ENCODE measurements at places on chromosomes 1 and 21.

- no peak for DNase-seq
These were observed 610.0 kb downstream of the LMO4 start for GRCh38 chr1:87938631-87939030.

GRCh38 chr1:156295391-156295947 lies at the start of gene GLMP:
Gene GLMP, minus strand, starts transcription at chr1:156295679. Its CDS starts 34 bp downstream, at chr1:156295645.
- DNase-seq: no peak

GRCh38 chr1:83418558-83418957 lies 580.4 kb downstream of the TTLL7 start:
- DNase-seq: no peak

DNA sequence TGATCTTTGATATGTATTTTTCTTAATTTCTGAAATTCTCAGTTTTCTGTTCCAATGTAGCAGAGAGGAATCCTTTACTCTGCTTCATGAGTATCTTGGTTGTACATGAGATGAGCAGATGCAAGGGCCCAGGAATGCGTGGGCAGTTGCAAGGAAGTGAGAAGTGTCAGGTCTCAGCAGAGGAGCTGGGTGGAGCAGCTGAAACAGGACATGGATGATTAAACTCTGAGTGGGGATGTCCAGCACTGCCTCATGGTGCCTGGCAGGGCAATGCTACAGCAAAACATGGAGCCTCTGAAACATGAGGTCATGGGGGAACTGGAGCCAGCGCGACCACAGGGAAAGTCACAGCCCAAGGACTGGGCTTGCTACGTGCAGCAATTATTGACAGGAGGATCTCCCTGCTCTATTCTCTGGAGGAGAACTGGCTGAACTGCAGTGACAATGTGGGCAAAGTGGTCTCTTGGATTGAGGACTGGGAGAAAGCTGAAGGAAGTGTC lies 48.4 kb downstream of the COLGALT2 start:
- no peak for DNase-seq

- no peak for DNase-seq
These were observed 3.5 kb downstream of the PPP1R15B start for GRCh38 chr1:204408074-204408507.

DNA sequence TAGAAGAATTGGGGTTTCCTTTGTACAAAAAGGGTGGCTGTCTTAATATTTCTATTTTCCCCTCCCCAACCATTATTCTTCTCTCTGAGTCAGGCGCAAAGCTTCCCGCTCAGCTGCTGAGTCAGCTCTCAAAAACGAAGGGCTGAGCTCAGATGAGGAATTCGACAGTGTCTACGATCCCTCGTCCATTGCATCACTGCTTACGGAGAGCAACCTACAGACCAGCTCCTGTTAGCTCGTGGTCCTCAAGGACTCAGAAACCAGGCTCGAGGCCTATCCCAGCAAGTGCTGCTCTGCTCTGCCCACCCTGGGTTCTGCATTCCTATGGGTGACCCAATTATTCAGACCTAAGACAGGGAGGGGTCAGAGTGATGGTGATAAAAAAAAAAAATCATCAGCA lies 3.0 kb upstream of the TUFT1 start:
- no peak for DNase-seq

DNA sequence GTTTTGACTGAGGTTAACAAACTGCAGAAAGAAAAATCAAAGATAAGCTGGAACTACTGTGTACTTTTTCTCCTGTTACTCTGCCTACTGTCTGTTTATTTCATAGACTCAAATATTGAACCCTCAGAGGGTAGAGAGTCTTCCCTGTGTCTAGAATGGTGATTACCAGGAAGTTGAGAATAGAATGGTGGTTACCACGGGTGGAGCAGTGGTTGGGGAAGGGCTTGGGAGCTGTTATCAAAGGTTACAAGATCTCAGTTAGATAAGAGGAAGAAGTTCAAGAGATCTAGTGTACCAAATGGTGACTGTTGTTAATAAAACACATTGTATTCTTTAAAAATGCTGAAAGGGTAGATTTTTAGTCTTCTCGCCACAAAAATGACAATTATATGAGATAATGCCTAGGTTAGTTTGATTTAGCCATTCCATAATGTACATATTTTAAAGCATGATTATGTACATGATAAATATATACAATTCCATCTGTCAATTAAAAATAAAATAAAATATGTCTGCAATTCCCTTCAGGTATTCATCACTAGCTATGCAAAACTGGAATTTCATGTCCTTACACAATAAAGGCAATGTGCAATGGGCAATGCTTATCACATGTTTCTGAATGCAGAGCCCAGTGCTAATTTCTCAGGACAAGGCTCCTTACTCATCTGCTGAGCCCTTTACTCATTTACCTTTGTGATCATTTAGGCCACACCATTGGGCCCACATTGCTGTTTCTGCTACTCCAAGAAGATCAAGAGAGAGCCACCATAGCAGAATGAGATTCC lies 474.3 kb upstream of the CAMK1G start:
- no peak for DNase-seq

- no peak for DNase-seq
These were observed 23.2 kb upstream of the WDR26 start for GRCh38 chr1:224457782-224458144.

GRCh38 chr1:31586376-31587327 lies 10.3 kb downstream of the TINAGL1 start:
- DNase-seq: no peak

DNA sequence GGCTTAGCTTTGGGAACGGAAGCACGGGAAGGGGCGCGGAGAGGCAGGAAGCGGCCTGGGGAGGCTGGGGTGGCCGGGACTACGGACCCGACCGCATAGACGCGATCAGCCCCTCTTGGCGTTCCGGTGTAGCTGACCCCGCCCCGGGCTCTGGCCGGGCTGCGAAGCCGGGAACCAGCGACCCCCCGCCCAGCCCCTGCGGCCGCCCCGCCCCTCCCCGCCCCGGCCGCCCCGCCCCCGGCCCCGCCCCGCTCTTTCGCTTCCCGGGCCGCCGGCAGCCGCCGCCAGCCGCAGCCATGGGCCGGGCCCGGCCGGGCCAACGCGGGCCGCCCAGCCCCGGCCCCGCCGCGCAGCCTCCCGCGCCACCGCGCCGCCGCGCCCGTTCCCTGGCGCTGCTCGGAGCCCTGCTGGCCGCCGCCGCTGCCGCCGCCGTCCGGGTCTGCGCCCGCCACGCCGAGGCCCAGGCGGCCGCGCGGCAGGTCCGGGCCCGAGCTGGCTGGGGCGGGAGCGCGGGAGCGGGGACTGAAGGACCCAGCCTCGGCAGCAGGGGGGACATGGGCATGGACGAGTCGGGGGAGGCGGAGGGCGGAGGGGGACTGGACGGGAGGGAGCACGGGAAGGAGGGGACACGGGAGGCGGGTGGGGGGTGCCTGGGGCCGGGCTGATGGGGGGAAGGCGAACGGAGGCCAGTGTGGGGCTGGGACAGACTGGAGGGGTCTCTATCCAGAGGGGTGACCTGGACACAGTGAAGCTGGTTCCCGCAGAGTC lies at the start of gene SELENON:
Gene SELENON, plus strand, starts transcription at position 259 of the 768 bp plus-strand sequence. Its CDS starts 38 bp downstream, at position 297.
- DNase-seq: no peak

- no peak for DNase-seq
These were observed 43.3 kb downstream of the POU2F1 start for GRCh38 chr1:167263819-167264464.

DNA sequence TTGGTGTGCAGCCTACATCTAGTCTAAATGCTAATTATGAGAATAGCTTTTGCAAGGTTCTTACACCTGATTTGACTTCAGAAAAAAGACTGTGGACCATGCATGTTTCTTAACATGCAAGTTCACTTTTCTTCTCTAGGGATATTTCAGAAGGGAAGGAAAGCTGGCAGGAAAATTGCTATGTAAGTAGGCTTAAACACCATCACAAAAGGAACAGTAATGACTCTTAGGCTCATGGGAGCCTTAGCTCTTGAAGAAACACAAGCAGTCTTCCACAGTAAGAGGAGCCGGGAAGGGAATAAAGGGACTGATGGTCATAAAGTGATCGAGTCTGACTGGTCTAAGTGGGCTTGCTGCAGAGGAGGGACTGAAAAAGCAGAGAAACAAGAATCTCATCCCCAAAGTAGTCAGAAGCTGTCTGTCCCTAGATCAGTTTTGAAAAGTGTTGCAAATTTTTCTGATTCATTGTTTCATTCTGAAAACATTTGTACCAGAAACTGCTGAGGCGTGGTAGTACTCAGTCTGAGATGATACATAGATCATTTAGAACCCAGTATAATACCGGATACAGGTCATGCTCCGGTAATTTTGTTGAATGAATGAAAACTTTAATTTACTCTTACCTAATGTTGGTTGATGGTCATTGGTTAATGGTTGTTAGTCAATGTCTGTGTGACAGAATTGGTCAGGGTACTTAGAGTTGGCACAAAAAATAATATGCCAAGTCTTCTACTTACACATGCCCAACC lies 40.9 kb downstream of the SMYD2 start:
- no peak for DNase-seq

DNA sequence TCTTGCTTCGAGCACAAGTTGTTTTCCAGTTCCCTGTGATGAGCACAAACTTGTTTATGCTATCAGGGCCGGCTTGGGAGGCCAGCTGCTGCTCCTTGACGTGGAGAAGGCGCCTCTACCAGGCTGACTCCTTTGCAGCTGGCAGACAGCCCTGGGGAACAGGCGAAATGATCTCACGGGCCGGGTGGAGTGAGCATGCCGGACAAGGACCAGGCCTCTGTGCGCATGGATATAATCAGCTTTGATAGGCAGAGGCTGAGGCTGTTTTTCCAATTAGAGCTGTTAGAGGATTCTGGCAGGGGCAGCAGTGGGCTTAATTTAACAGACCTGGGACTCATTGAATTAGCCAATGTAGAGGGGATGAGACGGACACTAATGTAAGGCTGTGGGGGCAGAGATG lies 38.9 kb downstream of the FAM163A start:
- no peak for DNase-seq

GRCh38 chr1:54408147-54409066 lies 2.2 kb upstream of the SSBP3 start:
- no peak for DNase-seq

GRCh38 chr1:18534810-18535205 lies 54.1 kb downstream of the KLHDC7A start:
- DNase-seq: no peak

Data from memory B cell (primary cell).